NCI-H226 (cell line): ENCODE measurements at places on chromosomes 2 and 18.

DNA sequence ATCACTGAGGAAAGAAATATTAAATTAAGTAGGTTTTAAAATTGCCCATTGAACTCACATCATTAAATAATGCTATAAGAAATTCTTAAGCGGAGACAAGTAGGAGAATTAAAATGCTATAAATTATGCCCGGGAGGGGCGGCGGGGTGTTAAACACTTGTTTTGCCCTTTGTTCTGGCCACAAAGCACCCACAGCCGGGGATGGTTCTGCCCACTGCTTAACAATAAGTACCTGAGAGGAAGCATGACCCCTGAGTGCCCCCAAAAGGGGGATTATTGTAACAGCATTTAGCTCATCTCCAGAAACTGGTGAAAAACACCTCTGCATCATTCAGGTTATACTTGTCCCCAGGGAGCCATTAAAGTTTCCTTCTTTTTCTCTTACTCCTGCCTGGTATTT is 332.7 kb upstream of the POU3F3 start:
- no peak for DNase-seq

GRCh38 chr18:28961669-28962228 is 784.8 kb upstream of the CDH2 start:
- DNase-seq: peak; percentile 38

DNA sequence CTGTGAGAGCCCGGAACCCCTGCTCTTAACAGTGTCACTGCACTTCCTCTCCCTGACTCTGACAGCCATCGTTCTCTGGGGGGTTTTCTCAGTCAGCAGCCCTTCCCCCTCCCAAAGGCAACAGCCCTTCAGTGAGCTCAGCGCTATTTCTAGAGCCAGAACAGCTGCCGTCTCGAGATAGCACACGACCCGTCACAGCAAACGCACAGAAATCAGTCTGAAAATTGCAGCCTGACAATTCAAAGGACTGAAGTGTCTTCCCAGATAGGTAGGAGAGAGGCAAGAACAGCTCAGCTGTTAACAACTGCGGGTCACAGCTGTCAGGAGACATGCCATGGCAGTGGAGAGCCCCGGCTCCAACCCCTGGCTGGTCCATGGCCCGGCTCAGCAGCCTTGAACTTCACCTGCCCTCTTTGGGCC is 45.4 kb downstream of the ST8SIA5 start:
- no peak for DNase-seq

DNA sequence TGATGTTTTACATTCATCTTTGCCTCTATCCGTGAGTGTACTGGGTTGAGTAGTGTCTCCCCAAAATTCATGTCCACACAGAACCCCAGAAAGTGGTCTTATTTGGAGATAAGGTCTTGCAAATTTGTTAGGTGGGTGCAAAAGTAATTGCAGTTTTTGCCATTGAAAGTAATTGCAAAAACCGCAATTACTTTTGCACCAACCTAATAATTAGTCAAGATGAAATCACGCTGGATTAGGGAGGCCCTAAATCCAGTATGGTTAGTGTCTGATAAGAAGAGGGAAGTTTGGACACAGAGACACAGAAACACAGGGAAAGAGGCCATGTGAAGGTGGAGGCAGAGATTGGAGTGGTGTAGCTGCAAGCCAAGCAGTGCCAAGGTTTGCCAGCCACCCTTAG is 57.8 kb upstream of the SPRED2 start:
- no peak for DNase-seq

- no peak for DNase-seq
Measured at GRCh38 chr2:136211701-136212100, 93.8 kb upstream of the CXCR4 start.

DNA sequence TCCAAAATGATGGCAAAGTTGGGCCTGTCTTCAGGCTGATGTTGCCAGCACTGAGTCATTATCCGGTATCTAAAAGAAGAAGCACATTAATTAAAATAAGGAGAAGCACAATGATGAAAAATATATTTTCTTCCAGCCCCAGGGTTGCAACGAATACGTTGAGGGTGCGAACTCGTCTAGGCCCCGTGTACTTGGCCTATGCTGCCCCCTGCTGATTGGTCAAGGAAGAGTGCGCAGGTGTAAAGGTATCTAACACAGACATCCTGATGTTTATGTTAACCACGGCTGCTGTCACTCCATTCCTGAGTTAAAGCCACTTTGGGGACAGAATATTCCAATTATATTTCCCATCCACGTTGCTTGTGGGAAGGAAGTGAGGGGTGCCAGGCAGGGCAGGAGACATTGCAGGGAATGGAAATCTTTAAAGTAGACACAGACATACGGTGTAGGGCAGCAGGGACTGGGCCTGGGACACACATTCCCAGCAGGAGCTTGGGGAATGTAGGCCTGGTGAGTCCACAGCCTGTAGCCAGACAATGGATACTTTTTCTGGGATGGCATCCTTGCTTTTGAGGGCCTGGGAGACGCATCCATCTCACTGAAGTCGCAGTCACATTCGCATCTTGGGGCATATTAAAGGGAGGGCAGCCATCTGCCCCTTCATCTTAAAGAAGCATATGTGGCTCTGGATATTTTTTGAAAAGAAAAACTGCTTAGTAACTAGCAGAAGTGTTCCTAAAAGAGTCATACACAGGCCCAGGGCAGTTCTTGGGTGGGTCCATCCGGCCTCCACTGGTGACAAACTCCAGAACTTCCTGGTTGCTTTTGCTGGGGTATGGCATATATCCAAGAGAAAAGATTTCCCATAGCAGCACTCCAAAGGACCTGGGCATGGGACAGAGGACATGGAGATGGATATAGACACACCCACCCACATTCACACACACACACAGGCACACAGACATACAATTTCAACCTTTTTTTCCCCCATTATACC is 81.9 kb downstream of the CLIP4 start:
- DNase-seq: peak; percentile 18

- DNase-seq: no peak
Measured at GRCh38 chr18:55419132-55419946, 168.7 kb downstream of the TCF4 start.

DNA sequence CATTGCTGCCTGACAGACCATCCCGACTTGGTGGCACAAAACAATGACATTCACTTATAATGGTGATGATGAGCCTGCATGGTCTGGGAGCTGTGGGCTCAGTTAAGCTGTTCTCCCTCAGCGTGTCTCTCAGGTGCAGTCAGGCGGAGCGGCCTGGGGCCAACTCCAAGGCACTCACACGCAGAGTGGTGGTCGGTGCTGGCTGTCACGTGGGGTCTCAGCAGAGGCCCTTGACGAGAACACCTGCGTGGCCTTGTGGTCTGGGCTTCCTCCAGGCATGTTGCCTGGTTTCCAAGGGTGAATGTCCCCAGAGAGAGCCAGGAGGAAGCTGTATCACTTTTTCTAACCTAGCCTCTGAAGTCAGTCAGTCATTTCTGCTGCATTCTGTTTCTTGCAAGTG is 29.8 kb downstream of the ARMC9 start:
- no peak for DNase-seq

DNA sequence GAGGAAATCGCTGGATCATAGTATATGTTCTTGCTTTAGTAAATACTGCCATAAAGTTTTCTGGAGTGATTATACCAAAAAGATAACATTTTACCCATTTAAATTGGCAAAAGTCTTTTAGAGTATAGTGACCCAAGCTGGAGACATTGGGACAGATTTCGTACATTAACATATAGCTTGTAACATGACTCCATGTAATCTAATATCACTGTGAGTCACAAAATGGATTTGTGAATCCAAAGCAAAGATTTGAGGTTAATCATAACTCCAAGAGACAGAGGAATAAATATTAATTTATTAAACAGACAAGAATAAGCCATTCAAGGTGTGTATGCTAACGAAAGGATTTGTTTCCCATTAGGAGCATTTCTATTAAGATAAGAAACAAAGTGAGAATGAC is 45.0 kb upstream of the RMP24 start:
- no peak for DNase-seq

GRCh38 chr2:50727636-50728339 is 304.1 kb downstream of the NRXN1 start:
- DNase-seq: no peak

DNA sequence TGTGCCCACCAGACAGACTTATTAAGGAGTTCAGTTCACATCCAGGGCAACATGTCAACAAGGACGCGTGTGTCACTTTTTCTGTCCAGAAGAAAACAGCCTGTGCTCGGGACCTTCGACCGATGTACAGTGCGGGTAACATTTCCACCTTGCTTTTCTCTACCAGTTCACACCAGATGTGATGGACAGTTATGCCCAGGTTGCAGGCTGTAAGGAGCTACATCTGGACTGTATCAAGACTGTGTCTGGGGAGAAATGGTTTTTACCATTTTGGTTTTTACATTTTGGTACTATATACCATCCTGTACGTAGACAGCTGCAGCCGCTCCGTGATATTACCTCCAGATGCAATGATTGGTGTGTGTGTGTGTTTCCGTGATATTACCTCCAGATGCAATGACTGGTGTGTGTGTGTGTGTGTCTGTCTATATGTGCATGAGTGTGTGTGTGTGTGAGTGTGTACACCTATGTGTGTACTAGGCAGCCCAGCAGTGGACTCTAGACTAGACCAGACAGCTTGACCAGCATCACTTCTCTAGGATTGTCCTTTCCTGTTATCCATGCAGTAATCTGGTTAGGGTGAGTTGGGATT is 118.0 kb downstream of the COL6A3 start:
- DNase-seq: no peak

GRCh38 chr2:150520033-150520432 is 32.6 kb upstream of the RND3 start:
- DNase-seq: no peak
